ENCODE measurements at places on chromosomes 3 and 15.

GRCh38 chr3:4060064-4060463 is 243.1 kb upstream of the SETMAR start:
- DNase-seq, result no peak

DNA sequence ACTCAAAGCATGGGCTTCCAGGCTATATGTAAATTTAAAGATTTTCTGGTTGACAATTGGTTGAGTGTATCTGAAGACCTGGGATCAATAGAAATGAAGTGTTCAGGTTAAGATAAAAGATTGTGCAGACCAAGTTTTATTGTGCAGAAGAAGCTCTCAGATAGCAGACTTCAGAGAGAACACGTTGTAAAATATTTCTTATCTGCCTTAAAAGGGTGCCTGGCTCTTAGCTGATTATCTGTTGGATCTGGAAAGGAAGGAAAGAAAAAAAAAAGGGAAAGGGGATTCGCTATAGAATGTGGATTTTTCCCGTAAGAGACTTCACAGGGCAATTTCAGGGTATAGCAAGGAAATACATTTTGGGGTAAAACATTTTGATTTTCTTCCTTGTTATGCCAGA is 523.2 kb downstream of the EDEM1 start:
- no peak for DNase-seq

DNA sequence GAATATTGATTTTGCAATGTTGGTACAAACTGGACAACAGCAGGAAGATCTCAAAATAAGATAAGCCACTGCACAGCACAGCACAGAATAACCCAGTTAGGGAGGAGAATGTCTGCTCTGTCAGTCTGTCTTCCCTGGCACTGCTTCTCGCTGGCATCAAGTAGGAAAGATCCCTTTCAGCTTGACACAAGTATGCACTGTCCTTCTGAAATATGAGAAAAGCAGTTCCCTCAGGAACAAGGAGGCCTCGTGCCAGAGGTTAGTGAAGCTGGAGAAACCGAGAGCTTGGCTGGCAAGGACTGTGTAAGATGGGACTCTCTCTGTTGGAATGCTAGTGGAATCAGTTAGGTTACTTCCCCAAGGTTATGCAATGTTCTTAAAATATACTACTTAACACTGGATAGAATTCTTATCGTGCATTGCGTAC is 59.1 kb downstream of the FMN1 start:
- no peak for DNase-seq

- DNase-seq, result no peak
Observed at GRCh38 chr15:99619712-99620111, 53.9 kb downstream of the MEF2A start.

DNA sequence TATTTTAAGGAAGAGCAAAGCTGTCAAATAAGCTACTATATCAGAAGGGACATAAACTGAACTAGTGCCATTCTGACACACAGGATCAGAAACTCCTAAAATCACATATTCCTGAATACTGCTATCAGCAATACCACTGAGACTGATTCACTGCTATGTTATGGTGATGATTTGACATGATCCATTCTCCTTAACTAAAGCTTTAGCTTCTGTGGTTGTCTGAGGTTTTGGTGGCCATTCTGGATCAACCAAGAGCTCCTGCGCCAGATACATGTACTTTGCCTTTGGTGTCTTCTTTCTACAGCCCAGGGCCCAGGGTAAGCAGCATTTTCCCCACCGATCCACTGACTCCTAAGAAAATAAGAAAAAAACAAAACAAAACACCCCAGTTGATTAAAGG is 6.7 kb upstream of the GP5 start:
- no peak for DNase-seq

GRCh38 chr3:9553948-9554513 is 409 bp upstream of the LHFPL4 start:
- DNase-seq, result no peak

GRCh38 chr15:80978685-80979329 is 10.8 kb downstream of the MESD start:
- DNase-seq, result no peak

DNA sequence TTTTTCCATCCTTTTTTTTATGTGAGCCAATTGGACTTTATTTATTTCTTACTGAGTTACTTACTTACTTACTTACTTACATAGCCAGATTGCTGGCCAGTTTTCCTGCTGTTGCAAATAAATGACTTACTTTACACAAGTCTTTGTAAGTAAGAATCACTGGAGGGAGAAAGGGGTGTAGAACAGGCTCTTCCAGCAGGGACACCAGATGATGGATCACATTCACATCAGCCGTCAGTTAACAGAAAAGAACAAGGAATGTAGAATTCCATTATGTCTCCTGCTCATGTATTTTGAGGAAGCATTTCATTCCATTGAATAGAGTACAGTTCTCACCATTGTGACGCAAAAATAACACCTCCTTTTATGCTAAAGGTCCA is 188.6 kb downstream of the FNDC3B start:
- DNase-seq, result no peak

DNA sequence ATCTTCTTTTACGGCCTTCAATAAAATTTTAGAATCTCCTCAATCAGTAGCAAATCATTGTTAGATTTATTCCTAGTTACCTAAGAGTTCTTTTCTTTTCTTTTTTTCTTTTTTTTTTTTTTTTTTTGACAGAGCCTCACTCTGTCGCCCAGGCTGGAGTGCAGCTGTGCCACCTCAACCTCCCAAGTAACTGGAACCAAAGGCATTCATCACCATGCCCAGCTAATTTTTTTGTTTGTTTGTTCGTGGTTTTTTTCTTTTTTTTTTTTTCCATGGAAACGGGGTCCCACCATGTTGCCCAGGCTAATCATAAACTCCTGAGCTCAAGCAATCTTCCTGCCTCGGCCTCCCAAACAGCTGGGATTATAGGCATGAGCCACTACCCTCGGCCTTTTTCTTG is 30.4 kb upstream of the AEN start:
- DNase-seq, result no peak

- DNase-seq, result no peak
Observed at GRCh38 chr3:66812741-66813140, 185.4 kb upstream of the KBTBD8 start.

DNA sequence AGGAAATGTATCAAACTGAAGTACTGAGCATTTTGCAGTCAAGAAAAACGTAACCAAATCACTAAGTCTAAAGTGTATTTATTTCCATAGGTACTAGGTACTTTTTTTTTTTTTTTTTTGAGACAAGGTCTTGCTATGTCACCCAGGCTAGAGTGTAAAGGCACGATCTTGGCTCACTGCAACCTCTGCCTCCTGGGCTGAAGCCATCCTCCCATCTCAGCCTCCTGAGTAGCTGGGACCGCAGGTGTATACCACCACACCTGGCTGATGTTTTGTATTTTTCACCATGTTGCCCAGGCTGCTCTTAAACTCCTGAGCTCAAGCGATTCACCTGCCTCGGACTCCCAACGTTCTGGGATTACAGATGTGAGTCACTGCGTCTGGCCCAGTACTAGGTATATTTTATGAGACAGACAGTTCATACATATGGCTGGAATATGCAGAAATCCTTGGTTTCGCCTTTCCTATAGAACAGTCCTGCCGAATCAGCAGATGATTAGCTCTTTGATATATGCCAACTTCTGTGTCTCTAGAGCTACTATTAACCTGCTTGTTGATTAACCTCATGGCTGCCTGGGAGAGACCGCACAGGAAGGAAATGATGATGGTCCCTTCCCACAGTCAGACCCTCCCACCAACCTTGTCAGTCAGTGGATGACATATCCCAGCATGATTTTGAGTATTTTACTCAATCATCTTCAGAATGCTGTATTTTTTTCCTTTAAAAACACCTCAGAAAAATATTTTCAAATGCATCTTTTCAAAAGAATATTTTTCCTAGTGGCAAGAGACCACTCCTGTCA is 32.3 kb downstream of the TMOD3 start:
- peak; percentile 41 for DNase-seq

DNA sequence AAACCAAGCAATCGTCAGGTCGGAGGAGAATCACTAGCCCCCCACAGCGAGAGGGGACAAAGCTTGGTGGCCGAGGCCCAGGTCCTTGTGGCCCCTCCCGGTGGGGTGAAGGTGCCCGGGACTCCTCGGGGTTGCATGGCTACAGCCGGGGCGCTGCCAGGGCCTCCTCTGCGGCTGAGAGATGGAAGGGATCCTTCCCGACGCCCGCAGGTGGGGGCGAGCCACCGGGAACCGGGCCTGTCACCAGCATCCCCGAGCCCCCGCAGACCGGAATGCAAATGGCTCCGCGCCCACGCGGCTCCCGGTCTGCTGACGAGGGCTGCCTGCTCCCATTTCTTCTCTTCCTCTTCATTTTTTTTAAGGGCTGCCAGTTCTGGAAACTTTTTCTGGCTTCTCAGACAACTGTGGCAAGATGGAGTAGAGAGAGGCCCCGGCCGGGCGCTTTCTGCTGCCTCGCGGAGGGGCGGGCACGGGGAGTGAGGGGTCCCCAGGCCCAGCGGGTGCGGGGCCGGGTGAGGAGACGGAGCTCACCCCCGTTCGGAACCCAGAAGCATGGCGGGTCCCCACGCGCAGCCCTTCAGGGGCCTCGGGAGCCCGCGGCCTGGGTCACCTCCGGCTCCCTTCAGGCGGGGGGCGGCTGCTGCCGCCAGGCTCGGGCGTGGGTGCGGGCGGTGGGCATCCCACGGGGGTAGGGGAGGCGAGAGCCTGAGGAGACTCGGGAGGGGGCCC is 27.5 kb downstream of the MELTF start:
- DNase-seq, result no peak

DNA sequence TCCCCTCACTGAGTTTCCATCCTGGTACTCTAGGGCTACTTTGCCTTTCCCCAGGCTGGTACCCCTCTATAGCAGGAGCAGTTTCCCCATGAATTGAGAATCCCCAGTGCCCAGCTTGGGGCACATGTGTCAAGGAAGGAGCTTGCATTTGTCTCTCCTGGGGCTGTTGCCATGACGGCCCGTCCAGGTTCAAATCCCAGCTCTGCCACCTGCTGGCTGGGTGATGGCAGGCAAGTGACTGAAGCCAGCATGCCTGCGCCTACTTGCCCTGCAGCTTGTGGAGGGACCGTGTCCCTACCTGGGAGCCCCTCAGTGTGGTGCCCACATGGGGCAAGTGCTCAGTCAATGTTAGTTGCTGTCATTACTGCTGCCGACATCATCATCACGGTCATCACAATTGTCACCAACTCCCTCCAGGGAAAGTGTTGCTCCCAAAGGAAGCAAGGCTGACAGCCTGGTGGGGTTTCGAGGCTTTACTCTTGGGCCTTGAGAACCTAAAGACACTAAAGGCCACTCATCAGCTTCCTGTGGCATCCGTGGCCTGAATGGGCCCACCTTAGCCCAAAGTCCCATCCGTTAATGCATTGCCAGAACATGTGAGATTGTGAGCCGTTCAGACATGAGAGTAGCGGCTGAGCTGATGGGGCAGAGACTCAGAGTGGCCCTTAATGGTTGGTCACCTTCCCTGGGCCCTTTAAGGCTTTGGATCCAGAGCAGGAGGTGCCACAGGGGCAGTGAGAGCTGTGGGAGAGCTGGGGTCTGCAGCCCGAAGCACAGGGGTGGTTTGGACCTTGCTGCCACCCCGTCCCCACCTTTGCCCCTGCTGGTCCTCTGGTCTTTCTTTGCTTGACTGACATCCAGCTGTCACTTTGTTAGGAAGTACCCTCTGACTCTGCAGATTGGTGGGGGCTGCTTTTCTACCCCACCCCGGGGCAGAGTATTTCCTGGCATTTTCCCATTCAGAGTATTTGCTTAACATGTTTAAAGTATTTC is 144.4 kb downstream of the DNAJB8 start:
- peak; percentile 17 for DNase-seq

DNA sequence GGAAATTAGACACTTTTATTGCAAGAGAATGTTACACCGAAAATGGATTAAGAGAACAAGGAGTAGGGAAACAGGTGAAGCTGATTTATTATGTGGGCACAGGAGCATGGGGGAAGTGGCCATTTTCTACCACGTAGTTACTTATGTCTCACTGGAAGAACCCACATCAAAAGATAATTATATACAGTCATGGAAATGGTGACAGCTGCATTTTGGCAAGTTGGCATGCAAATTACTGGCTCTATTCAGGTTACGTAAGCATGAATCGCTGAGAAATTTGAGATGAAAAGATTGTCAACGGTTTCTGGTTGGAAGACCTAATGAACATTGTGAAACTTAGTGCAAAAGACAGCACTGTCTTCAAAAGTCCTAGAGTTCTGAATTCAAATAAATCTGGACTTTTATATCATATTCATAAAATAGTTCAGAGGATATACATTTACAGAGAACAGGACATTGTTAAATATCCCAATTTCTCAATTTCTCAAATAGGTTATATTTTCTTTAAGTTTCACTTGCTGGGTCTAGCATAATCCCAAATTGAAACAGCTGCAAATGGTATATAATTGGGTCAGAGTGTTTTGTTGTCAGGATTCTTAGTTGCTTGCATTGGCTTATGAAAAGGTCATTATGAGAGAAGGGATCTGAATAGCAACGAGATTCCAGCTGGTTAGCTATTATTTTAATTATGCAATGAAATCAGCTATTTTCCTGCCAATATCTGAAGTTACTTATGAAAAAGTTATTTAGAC is 567.8 kb downstream of the ZPLD1 start:
- DNase-seq, result no peak

- no peak for DNase-seq
Observed at GRCh38 chr3:69998759-69999139, 784 bp upstream of the SAMMSON start.

DNA sequence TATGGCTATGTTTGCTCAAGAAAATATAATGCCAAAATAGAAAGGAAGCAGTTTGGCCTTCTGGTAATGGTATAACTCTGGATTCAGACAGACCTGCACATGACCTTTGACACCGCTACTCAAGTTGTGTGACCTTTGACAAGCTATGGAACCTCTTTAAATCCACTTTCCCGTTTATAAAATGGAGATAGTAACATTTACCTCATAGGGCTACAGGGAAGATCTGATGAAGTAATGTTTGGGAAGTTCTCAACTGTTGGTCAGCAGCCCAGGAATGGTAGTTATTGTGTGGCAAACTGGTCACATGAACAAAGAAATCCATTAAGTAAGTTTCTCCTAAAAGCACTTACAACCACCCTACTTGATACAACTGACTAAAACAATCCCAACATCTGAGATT is 95.1 kb upstream of the PHLDB2 start:
- DNase-seq, result no peak

DNA sequence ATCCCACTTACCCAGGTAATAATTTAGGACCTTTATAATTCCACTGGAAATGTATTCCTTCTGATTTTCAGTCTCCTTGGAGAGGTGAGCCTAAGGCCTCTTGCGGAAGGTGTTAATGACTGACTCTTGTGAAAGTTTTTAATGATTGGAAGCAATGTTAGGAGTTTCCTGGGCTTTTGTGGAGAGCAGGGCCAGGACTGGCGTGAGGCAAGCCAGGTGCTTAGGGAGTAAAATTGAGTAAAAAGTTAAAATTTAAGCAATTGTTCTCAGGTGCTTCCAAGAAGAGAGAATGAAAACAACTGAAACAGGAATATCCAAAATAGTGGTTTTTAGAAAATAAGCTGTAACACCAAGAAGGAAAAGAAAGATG is 130.6 kb upstream of the TGFBR2 start:
- no peak for DNase-seq

GRCh38 chr15:58556541-58556940 is 124.8 kb downstream of the LIPC start:
- DNase-seq, result no peak

GRCh38 chr3:105527949-105528348 is 161.2 kb downstream of the ALCAM start:
- no peak for DNase-seq
